Stimulated activated CD8-positive, alpha-beta memory T cell treated with anti-CD3 and anti-CD28 coated beads, Interleukin-7, amount 100 ng/mL, for 4 hours (primary cell): ENCODE measurements at places on chromosomes 5 and 9.

- DNase-seq: no peak
Measured at GRCh38 chr9:106769331-106769730, 93.6 kb upstream of the ZNF462 start.

DNA sequence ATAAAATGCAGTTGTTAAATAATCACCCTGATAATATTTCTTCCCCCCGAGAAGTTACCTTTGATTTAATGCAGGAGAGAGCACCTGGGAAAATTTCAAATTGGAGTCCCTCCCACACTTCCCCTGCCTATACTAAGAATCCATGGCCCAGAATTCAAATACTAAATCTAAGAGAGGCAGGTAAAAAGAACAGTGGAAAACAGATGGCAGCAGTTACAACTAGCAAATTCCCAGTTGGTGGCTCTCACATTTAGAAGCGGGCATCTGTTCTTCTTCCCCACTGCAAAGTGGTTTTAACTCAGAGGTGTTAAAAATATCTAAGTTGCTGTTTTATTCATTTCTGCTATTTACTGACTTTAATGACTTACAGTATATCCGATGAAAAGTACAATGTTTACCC lies 210.4 kb upstream of the ELAVL2 start:
- DNase-seq: no peak

- DNase-seq: no peak
Measured at GRCh38 chr5:158300256-158300655, 441.3 kb upstream of the CLINT1 start.

- no peak for DNase-seq
Measured at GRCh38 chr5:131068076-131068475, 97.0 kb downstream of the HINT1 start.

DNA sequence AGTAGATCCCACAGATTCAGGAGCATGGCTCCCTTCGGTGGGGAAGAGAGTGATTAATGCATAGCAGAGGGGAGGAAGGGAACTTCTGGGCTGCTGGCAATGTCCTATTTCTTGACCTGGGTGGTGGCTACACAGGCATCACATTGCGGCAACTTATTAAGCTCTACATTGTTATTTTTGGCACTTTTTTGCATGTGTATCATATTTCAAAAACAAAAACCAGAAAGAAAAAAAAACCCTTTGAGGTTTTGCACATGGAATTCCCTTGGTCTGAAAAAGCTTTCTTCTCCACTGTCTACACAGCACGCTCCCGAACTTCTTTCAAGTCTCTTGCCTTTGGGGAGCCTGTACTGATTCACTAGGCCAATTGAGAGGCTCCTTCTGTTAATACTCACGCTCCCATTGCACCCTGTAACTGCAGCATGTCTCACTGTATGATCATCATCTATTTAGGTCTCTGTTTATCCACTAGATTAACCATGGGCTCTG lies 25.1 kb downstream of the CEMIP2 start:
- DNase-seq: no peak

DNA sequence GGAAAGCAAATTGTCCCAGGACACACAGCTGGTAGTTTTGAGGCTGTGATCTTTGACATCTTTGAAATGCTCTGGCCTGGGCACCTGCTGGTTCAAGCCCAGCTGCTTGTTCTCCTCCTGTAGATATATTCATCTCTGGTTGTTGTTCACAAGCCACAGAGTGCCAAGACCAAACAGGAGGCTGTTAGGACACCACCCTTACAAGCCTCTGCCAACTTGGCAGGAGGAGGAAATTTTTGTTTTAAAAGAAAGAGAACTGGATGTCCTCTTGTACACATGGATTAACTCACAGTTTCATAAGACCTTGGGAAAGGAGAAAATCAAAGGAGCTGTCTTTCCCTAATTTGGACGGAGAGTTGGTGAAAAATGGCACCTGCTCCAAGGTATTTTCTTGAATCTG lies 8.5 kb upstream of the ZFP62 start:
- no peak for DNase-seq

DNA sequence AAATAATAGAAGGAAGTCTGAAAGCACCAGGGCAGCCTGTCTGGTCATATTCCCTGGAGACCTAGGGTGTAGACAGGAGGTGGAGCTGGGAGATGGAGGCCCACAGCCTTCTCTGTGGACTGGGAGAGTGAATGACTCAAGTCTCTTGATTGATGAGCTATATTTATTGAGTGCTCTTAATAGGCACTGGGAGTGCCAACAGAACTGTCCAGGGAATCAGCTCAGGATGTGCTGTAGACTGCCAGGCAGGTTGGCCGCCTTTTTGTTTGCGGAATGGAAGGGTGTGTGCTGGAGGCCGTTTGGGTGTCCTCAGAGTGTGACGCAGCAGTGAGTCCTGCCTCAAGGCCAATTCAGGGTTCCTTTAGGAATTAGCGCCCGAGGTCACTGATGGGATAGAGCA lies 33.4 kb upstream of the POMT1 start:
- no peak for DNase-seq

GRCh38 chr9:91755761-91756509 lies 194.1 kb downstream of the ROR2 start:
- DNase-seq: no peak

GRCh38 chr5:50889790-50890189 lies 223.4 kb downstream of the PARP8 start:
- no peak for DNase-seq

GRCh38 chr9:124110307-124110915 lies 98.8 kb downstream of the LHX2 start:
- DNase-seq: no peak

DNA sequence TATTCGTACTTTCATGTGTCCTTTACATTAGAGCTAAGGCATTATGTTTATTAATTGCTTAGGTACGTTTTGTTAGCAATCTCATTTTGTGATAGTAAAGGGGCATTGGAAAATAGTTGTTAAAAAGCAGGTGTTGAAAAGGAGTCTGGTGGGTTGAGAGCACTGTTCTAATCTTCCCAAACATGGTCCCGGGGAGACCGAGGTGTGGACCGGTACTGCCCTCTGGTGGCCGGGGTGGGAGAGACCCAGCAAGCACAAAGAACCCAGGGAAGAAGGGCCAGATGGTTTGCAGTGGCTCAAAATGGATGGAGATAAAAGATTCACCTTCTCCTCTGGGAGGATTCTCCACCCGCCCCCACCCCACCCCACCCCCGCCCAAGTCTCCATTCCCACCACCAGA lies 26.1 kb downstream of the IDNK start:
- peak; percentile 51 for DNase-seq

DNA sequence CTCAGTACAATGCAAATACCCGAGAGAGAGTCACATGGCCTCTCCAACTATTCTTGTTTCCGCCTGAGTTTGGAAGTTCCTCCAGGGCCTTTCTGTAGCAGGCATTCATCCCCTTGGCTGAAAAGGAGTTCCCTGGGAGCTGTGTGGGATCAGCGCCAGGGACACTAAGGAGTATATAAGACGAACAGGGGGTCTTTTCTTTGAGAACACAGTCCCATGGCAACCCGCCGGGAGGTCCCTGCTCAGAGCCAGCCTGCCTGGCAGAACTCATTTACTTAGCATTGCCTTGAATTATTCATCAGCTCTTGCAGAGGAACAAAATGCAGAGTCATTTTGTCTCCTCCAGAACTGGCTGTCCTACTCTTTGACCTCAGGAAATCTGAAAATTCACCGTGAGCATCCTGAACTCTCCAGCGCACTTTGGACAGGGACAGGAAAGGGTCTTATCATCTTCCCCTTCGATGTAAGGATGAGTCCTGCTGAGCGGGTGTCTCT lies 120.4 kb upstream of the OSMR start:
- DNase-seq: no peak

DNA sequence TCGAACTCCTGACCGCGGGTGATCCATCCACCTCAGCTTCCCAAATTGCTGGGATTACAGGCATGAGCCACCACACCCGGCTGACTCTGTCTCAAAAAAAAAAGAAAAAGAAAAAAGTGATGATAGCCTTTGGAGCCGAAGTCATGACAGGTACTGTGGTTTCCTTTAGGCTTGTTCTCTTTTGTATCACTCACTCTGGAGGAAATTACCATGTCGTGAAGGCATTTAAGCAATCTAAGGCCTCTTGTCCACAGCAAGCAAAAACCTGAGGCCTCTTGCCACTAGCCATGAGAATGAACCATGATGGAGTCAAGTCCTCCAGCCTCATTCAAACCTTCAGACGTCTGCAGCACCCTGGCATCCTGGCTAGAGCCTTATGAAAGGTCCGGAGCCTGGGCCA lies 286.1 kb downstream of the RAB3C start:
- DNase-seq: no peak

DNA sequence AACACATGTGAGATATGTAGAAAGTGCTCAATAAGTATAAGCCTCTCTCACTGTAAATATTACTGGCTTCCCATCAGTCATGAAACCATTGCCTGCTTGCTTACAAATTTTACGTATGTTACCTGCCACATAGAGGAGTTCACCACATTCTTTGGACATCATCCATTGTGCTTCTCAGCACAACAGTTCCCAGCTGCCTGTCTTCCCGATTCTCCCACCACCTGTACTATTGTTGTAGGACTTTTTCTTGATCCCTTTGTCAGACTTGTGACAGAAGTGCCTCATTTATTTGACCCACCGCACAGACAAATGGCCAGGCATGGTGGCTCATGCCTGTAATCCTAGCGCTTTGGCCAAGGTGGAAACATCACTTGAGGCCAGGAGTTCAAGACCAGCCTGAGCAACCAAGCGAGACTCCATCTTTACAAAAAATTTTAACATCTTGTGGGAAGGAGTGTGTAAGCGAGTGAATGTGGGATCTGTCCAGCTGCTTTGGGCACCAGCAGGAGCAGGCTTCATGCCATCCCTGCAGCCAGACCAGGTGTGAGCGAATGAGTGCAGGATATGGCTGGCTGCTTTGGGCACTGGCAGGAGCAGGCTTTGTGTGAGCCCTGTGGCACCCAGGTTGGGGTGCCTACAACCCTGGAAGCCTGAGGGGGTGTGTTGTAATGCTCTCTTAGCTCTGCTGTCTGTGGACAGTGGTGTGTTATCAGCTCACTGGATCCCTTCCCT lies 139.9 kb upstream of the ELL2 start:
- DNase-seq: no peak

DNA sequence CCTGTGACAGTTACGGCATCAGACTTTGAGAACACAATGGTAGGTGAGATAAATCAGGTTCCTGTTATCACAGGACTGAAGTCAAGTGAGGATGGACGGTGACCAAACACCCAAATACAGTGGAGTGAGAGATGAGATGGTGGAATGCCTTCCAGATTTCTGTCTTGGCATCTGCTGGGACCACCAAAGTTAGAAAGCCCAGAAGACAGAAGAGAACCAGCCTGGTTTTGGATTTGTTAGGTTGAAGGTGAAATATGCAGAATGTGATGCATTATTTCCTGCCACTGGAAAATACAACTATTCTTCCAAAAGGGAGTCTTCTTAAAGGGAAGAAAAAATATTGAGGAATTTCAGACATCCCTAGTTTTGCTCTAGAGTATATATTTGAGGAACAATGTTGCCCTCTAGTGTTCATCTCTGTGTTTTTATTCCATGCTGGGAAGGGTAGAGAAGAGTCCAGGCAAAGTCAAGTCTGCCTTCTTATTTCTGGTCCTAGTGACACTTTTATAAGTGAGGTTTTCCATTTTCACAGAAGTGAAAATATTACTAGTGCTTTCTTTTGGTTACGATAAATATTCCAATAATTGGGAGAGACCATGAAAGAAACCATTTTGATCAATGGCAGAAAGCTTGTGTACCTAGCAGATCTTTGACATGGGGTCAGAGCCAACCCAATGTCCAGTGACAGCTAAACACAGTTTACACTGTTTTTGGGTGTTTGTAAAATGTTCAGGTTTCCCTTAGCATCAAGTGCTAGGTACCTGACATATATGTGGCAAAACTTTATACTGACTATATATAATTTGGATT lies 142.3 kb upstream of the ANKH start:
- DNase-seq: no peak

DNA sequence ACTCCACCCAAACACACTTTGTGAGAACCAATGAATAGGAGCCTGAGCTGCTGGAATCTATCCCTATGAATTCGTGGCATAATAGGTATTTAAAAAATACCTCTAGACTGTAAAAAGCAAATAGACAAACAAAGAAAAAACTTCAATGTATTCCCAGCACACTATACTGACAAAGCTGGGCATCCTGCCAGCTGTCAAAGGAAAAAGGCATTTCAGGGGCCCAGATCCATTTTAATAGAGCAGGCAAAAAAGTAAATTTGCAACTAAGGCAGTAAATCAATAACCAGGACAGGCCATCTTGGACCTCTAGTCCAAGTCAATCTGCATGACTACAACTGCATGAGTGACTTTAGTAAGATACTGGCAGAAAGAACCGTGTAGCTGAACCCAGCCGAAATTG lies 25.6 kb upstream of the LARP1 start:
- no peak for DNase-seq

GRCh38 chr5:18072600-18072999 lies 438.3 kb downstream of the TAF11L14 start:
- no peak for DNase-seq

DNA sequence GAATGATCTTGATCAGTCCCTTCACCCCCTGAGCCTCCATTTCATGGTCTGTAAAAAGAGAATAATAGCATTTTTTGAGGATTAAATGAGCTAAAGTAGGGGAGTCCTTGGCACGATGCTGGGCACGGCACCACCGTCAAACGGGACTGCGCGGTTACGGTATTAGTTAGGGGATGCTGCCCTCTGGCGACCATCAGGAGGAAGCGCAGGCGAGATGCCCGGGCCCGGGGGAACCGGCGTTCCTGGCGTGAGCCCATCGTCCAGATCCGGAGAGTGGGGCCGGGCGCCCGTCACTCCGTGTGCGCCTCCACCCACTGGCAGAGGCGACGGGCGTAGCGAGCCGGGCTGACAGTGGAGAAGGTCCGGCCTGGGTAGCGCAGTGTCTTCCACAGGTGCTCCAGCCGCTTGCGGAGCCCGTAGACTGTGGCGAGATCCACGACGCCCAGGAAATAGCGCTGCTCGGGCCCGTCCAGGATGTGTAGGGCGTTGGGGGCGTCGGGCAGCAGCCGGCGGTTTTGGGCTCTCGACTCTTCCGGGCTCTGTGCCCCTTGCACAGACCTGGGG lies 4.8 kb upstream of the ST6GALNAC4 start:
- DNase-seq: peak; percentile 60

- DNase-seq: no peak
Measured at GRCh38 chr5:139666551-139666950, 18.4 kb downstream of the CXXC5 start.

DNA sequence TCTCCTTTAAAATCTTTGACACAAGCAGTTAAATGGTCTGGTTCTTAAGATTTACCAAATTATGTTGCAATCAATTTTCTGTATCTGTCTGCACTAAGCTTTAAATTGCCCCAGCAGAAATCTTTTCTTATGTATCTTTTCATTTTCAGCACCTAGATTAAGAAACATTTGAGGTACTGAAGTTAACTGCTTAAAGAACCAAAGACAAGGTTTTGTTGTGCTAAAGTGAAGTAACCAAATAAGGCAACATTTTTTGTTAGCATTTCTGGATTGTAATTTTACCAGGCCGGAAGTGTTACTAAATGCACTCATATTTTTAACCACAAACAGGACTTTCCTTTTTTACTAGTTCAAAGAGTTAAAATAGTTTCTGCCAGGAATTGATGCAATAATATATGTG lies 24.1 kb upstream of the MTAP start:
- DNase-seq: no peak

GRCh38 chr5:95332158-95332557 lies 47.3 kb upstream of the MCTP1 start:
- DNase-seq: no peak

GRCh38 chr5:175572886-175573285 lies 85.0 kb upstream of the HRH2 start:
- no peak for DNase-seq
